Activated CD8-positive, alpha-beta memory T cell treated with anti-CD3 and anti-CD28 coated beads for 1 hour (primary cell): ENCODE measurements at places on chromosomes 2 and 18.

- DNase-seq = no peak
These were observed 1.1 kb downstream of the TFCP2L1 start for GRCh38 chr2:121283670-121284462.

DNA sequence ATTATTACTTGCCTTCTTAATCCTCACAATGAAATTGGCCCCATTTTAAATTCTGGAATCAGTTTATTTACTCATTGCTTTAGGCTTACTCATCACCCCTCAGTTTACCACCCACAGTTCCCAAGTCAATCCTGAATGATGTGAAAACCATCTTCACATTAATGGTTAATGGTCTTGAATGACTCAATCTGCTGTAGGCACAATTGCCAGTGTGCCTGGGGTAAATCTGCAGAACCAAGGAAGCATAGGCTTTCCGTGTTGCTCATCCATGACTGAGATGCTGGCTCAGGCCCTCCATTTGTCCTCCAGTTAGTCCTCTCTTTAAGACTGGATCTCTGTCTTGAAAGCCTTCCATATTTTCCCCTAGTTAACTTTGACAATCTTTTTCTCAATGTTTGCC is 164.5 kb downstream of the PMAIP1 start:
- no peak for DNase-seq

DNA sequence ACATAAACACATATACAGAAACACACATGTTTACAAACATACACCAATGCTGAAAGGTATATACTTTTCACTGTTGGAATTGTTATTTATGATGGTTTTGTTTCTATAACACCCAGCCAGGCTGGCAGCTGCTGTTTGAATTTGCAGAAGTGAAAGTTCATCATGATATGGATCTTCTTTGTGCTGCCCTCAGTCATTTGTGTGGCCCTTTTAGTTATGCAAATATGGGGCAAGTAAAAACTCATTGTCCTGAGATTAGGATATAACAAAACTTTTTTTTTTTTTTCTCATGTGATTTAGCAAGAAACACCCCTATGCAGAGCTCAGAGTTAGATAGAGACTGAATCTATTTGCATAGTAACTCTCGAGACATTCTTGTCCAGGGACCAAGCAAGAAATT is 714.1 kb downstream of the KCNJ3 start:
- DNase-seq = no peak

DNA sequence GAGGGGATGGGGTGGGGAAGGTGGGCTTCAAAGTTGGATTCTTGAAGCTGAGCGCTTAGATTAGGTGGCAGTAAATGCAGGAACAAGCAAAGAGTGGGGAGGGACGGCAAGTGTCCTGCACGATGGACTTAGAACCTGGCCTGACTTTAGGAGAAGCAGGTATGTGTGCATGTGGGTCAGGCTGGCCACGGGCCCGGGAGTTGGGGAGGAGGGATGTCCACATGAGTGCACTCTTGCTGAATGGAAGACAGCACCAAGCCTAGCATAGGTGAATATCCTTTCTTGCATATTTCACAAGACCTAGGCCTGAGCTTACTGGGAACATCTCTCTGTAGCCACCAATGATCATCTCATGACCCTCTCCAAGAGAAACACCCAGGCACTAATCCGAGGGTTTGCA is 96.1 kb downstream of the DDX1 start:
- no peak for DNase-seq

GRCh38 chr2:144471305-144472045 is 48.4 kb downstream of the ZEB2 start:
- DNase-seq = no peak

GRCh38 chr2:73917296-73917695 is 9.4 kb upstream of the DGUOK start:
- DNase-seq = no peak

- DNase-seq = no peak
These were observed 499.0 kb downstream of the TMX3 start for GRCh38 chr18:68215931-68216330.

DNA sequence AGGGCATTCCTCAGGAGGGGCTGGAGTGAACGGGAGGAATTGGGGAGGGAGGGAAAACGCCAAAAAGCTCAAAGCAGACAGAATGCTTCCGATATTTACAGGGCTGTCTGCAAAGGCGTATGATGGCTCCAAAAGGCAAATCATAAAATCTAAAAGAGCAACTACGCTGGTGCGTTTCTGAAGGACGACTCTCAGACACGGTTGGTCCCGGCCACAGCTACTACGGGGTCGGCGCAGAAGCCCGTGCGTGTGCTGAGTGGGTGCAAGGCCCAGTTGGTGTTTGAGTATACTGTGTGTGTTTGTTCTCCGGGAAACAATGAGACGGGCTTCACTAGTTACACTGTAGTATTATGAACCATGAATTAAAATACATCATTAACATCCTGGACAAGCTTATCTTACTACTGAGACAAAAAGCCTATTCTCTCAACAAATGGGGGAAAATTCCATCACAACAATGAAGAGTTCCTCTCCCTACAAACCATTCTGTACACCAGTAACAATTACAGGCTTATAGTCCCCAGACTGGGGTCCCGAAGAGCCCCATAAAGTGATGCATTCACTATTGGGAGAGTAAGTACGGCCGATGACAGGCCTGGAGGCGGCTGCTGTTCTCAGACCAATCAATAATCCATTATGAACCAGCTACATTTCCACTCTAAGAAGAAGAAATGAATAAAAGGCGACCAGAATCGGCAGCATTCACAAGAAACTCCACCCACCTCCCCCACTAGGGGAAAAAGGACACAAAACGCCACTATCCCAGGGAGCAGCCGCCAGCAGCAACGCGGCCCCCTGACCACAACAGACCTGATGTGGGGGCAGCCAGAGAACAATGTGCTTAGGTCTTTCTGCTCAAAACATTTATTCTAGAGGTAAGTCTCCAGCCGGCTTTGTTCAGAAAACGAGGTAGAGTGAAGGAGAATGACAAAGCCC is 43.4 kb downstream of the ZNF516 start:
- DNase-seq = no peak

- DNase-seq = no peak
These were observed 27.4 kb upstream of the CUL3 start for GRCh38 chr2:224612578-224612977.

GRCh38 chr18:48767090-48767690 is 183.6 kb downstream of the SMAD7 start:
- DNase-seq = no peak

- DNase-seq = no peak
These were observed 107.9 kb downstream of the RTN4 start for GRCh38 chr2:54942373-54942772.

- no peak for DNase-seq
These were observed 142.4 kb upstream of the ALPP start for GRCh38 chr2:232236200-232236599.

GRCh38 chr2:219627103-219628100 is at the start of gene SLC4A3:
TSS of gene SLC4A3 (plus strand) at chr2:219627630. CDS start at chr2:219627993, 363 bp downstream.
- DNase-seq = no peak

- DNase-seq = no peak
These were observed 40.4 kb downstream of the NUP35 start for GRCh38 chr2:183164650-183165015.

DNA sequence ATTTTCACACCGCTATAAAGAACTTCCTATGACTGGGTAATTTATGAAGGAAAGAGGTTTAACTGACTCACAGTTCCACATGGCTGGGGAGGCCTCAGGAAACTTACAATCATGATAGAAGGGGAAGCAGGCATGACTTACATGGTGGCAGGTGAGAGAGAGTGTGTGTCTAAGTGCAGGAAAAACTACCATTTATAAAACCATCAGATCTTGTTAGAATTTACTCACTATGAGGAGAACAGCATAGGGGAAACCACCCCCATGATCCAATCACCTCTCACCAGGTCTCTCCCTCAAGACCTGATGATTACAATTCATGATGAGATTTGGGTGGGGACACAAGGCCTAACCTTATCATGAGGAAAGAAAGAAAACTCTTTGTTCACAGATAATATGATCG is 174.6 kb downstream of the SRBD1 start:
- DNase-seq = no peak

DNA sequence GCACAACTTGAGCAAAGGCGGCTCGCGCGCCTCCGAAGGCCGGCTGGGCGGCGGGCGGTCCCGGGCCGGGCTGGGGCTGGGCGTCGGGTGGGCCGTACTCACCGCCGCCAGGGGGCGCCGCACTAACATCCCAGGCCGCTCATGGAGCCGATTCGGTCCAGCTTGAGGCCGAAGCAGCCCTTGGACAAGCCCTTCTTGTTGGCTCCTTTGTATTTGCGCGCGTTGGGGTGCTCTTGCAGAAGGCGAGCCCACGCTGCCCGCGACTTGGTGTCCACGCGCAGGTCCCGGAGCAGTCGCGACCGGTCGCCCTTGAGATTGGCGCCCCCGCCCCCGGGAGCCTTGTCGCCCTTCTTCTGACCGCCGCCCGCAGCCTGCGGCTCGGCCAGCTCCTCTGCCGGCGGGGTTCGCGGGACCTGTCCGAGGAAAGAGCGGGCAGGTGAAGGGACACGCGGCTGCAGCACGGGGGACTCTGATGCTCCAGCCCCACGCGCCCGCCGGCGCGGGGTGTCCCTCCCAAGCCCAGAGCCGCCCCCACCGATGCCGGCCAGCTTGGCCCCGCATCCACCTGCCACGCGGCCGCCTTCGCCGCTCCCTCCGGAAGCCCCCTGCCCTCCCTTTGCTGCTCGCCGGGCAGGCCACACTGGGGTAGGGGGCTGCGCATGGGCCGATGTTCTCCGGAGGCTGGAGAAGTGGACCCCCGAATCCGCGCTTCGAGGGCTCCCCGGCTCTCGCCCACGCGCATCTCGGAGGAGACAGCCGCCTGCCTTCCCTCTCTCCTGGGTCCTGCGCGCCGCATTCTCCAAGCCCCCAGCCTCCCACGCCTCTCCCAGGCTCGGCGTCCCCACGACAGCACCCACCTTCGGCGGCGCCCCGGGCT is 655 bp downstream of the NPPC start:
- DNase-seq = peak; percentile 57

DNA sequence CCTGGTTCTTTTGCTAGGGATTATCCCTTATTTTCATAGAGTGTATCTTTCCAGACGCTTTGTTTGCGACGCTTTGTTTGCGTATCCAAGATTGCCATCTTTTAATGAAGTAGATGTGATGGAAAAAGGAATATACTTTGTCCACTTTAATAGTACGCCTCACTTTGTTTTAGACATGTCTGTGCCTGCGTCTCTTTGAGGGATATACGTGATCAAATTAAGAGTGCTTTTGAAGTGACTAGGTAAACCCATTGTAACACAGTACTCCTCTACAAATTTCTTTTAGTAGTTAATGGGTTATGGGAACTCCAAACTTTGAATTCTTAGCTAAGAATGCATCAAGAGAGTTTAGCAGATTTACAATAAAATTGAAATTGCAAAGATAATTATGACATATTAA is 27.9 kb downstream of the ACSL3 start:
- DNase-seq = no peak

- no peak for DNase-seq
These were observed 36.4 kb downstream of the RNMT start for GRCh38 chr18:13762690-13763439.

DNA sequence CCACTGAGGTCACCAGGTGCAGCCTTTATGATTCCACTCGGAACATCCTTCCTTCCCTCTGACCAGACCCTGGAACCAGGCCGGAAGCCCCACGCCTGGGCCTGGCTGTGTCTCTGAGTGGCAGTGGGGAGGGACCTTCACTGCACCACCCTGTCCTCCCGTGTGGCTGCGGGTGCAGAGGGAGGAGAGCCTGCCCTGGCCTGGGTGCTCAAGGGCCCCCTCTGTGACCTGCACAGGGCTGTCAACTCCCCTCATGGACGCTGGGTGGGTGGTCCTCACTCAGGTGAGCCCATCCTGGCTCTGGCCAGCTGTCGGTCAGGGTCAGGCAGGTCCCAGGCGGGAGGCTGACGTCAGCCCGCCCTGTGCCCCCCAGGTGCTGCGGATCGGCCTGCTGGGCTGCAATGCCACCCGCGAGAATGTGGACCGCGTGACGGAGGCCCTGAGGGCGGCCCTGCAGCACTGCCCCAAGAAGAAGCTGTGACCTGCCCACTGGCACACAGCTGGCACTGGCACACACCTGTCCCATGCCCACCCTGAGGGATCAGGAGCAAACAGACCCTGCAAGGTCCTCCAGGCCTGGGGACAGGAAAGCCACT is 9.8 kb downstream of the AGXT start:
- no peak for DNase-seq

DNA sequence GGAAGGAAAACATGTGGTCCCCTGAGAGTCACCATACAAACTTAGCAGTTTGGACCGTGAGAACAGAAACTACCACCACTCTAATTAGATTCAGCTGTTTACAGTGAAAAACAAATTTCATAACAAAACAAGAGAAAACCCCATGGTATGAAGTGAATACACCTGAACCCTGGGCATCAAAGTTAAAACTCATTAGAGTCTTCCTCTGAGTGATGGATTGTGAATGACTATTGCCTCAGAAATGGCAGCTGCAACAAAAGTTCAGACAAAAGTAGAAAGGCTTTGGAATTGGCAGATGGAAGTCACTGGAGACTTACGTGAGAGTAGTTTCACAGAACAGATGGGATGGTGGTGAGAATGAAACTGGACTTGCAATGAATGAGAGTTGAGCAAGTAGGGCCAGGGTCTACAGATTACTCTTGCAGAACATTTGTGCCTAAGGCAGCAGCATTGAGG is 98.0 kb downstream of the AAK1 start:
- no peak for DNase-seq

DNA sequence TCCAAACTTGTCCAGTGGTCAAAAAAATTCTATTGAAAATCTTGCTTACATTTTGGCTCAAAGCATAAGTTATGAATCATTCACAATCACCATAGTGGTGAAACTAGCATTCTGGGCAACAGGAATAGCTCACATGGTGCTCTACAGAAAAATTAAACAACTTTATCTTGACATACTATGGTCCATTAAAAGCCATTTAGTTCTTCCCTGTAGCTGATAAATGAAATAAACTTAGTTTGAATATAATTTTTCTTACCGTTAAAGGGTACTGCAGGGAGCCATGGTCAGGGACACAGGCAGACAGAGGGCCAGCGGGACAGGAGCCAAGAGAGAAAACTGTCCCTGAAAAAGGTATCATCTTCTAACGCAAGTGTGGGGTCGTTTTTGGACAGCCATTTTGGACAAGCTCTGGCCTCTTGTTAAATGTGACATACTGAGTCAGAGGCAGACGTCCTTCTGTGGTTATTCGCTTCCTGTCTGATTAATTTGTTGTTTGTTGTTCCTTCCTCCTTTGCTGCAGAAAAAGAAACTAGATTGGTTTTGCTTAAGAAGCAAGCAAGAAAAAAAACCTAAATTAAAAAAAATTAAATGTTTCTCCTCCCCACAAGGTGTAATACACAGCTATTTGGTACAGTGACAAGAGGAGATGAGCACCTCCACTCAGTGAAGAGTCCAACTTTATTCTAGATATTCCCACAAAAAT is at the start of gene WIPF1:
WIPF1 (minus strand) TSS at position 460 of the 703 bp plus-strand sequence. CDS start 12,231 bp downstream, outside the sequence.
- DNase-seq = no peak
